ENCODE measurements at places on chromosomes 13 and 19. TPM values are rescaled to one million over a fixed set of nuclear protein-coding genes. Genes with fewer than 3 reads are reported as not detected.
A peak's percentile ranks its signal among the peaks of the same experiment; 100 is the strongest.

The SERTM1 gene
- total RNA-seq: 0.30 TPM

The ASF1B gene
- total RNA-seq: 1.4 TPM

The UGGT2 gene
- total RNA-seq: 17.3 TPM

The ZNF823 gene
- 2.6 TPM for total RNA-seq

The ADM5 gene
- total RNA-seq: 0.43 TPM

The PRR36 gene
- total RNA-seq: not detected

The FAAP24 gene
- 0.67 TPM for total RNA-seq

The ATP4A gene
- total RNA-seq: not detected

GRCh38 chr19:15159251-15159650, 41.5 kb downstream of the NOTCH3 start:
- DNase-seq: no peak

- no peak for DNase-seq
Measured at GRCh38 chr19:19140476-19140875, 2.2 kb upstream of the TMEM161A start.

GRCh38 chr19:19429361-19429760, 23.9 kb downstream of the GATAD2A start:
- no peak for DNase-seq

- no peak for DNase-seq
Measured at GRCh38 chr19:43265664-43266025, 3.7 kb downstream of the PSG9 start.

DNA sequence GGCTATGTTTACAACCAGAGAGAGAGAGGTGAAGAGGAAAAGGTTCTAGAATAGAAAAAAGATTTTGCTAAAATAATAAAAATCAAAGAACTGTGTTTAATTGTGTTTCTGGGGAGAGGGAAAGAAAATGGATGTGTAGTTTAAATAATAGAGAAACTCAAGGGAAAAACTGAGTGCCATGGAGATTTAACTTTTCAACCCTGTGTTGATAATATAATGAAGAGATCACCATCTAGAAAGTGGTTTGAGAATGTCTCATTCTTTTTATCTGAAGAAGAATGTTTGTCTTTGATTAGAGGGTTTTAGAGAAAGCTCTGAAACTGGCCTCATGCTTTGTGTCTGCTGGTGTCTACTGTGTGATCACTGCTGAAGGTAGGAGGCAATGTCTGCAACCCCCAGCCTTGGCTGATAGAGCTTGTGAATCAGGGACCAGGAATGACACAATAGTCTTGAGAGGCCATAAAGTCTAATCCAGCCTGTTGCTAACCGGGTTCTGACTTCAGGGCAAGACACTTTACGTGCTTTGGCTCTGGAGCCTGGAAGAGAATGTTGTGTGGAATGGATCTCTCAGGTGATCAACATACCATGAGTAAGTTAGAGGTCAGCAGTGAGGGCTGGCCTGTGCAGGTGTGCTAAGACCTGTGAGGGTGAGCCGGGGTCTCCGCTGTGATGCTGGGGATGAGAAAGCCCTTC, 5.4 kb downstream of the COL4A2 start:
- peak; percentile 59 for DNase-seq

DNA sequence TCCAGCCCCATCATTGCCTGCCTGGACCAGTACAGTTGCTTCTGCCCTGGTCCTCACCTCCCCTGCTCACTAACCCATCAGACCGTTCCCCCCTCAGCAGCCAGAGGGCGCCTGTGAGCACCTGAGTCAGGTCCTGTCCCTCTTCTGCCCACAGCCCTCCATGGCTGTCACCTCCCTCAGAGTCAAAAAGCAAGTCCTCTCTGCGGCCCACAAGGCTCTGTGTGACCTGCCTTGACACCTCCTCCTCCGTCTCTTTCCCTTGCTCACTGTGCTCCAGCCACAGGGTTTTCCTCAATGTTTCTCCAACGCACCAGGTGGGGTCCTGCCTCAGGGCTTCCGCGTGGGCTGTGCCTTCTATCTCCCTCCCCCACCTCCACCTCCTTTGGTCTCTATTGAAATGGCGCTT, 29.4 kb upstream of the PTPRS start:
- no peak for DNase-seq

- DNase-seq: no peak
Measured at GRCh38 chr19:21604351-21604926, 99.0 kb downstream of the ZNF429 start.

GRCh38 chr19:6067975-6068374, 42.3 kb downstream of the RFX2 start:
- peak; percentile 56 for DNase-seq

GRCh38 chr13:29959086-29959485, 108.7 kb upstream of the UBL3 start:
- no peak for DNase-seq

- no peak for DNase-seq
Measured at GRCh38 chr13:22801402-22802003, 379.3 kb upstream of the SGCG start.

DNA sequence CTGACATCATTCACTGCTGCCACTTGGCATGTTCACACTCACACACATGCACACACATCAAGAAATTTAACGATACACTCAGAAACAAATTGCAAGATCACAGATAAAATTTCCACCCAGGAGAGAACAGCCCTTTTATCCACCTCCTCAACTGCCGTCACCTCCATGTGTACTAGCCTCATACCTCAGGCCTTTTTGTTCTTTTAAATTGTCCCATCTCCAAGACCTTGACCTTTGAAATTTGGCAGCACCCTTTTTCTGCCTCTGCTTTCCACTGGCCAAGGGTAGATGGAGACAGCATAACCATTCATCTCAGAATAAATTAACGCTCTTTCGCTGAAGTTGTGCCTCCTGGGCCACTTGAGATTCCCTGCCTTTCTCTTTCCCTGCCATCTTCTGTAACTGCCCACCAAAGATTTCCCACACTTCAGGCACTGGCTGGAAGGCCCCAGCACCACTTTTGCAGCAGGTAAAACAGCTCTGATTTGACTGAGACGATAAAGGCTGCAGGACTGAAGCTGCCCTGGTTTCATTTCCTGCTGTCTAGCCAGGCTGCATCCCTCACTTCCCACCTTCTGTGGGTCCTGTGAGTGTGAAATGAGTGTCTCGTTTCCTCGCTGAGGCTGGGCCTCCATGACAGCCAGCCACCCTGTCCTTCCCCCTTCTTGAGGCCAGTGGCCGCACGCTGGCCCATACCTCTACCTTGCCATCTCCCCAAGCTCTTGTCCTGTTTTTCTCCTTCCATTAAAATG, 39.3 kb downstream of the MBNL2 start:
- DNase-seq: no peak

DNA sequence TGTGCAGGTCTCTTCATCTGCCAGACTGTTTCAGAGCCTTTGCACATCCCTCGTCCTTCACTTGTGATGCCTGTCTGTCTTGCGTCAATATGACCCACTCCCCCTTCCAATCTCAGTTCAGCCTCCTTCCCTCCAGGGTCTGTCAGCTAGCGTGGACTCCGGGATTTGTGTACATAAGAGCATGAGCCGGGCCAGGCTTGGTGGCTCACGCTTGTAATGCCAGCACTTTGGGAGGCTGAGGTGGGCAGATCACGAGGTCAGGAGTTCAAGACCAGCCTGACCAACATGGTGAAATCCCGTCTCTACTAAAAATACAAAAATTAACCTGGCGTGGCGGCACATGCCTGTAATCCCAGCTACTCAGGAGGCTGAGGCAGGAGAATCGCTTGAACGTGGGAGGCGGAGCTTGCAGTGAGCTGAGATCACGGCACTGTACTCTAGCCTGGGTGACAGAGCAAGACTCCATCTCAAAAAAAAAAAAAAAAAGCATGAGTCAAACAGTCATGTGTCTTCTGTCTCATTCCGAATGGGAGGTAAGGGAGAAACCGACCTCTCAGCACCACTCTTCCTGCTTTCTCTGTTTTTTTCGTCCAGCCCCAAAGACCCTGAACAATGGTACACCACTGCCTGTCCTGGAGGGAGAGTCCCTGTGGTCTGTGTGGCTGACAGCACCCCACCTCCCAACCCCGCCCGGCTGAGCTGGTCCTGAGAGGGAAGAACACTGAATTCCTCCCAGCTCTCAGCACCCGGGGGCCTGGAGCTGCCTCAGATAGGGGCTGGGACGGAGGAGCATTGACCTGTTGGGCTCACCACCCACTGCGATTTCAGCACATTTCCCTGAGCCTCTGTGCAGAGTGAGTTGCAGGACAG, 2.4 kb upstream of the SIGLEC9 start:
- no peak for DNase-seq

DNA sequence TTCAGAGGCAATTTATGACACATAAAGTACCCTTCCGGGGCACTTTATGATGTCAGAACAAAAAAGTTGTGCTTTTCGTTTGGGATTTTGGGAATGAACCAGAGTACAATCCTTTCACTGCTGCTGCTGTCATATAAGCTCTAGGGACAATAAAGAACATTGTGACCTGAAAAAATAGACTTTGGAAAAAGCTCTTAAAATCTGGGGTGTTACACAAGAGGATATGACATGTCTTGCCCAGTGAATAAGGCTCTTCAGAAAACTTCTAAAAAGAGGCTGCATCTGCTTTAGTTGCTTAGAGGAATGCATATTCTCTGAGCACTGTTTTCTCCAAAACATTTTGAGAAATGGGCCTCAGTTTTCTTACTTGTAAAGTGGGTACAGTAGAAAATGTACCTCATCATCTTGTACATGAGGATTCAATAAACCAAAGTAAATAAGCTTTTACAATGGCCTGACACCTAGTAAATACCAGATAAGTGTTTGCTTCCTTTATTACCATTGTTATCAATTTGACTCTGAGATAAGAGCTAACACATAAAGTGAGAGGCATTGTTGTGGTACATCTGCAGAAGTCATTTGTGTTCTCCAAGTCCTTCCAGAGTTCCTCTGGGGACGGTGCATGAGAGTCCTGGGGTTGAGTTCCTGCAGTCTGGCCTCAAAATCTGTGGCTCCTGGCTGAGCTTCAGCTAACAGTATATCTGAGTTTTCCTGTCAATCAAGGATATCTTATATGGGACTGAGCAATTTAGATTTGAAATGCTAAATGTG, 67.4 kb upstream of the EDNRB start:
- no peak for DNase-seq

DNA sequence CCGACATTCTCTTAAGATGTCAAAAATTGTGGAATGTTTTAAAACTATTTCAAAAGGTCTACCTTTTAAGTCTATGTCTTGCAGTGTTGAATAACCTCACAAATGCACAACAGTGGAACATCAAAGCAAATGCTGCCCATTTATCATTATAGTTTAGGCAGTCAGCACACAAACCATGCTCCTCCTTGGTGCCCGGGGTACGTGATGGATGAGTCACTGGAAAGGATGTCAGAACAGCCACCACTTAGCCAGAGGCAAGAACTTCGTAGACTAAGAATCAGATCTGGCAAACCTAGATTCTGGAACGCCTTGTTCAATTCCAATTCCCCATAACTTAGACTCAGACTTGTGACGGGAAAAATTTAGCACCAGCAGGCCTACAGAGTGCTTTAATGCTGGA, 343.6 kb downstream of the FGF9 start:
- DNase-seq: no peak

DNA sequence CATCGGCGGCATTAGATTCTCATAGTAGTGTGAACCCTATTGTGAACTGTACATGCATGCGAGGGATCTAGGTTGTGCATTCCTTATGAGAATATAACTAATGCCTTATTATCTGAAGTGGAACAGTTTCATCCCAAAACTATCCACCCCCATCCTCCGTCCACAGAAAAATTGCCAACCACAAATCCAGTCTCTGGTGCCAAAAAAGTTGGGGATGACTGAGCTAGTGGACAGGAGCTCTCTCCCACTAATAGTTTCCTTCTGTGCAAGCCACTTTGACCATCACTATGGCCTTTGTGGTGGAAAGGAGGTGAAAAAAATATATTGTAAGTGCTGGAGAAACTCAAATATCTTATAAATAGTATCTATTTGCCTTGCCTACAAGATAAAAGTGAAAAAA, 857.8 kb downstream of the DIAPH3 start:
- no peak for DNase-seq

GRCh38 chr19:38878575-38879399, 712 bp upstream of the RINL start:
- DNase-seq: no peak

DNA sequence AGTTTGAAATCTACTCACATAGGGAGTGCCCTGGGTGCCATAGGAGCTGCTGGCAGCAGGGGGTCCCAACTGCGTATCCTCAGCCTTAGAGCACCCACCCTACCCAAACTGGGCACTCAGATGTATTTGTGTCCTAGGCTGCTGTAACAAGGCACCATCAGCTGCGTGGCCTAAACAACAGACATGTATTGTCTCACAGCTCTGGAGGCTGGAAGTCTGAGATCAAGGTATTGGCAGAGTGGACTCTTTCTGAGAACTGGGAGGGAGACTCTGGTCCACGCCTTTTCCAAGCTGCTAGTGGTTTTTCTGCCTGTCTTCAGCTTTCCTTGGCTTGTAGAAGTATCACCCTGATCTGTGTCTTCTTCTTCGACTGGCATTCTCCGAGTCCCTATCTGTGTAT, 83.6 kb downstream of the FGF14 start:
- no peak for DNase-seq

GRCh38 chr19:50564229-50565105, 3.8 kb downstream of the LRRC4B start:
- no peak for DNase-seq

DNA sequence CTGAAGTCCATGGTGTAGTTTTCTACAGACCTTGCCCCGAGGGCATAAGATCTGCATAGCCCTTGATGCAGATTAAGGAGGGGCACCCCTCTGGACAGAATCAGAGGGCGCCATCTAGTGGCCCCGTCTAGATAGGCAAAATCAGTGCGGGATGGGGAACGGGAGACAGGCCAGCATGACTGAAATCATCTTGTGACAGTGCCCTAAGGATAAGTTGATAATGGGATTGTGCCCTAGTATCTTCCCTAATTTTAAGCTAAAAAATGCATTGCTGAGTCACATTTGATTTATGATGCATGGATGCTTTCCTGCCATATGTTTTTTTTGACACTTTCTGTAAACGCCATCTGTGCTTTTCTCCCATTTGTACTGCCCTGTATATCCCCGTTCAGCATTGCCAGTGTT, 19.0 kb upstream of the GPI start:
- DNase-seq: no peak

DNA sequence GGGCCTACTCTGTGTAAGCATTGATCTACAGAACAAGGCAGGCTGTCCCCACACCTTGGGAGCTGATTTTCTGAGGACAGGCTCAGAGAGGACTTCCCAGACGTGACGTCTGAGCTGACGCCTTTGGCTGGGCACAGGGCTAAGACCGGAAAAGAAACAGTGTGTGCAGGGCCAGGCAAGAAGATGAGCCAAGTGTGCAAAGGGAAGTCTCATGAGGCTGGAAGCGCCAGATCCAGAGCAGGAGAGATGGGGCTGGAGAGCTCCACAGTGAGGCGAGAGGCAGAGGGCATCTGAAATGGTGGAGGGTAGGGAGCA, 12.7 kb downstream of the IGLON5 start:
- DNase-seq: no peak

GRCh38 chr13:23323946-23324709, 109.4 kb downstream of the SACS start:
- DNase-seq: no peak

- no peak for DNase-seq
Measured at GRCh38 chr13:76729691-76730090, 156.5 kb downstream of the KCTD12 start.

GRCh38 chr19:56875717-56876116, 35.2 kb upstream of the PEG3 start:
- DNase-seq: no peak

- no peak for DNase-seq
Measured at GRCh38 chr19:10946958-10947657, 13.7 kb upstream of the SMARCA4 start.

Measured in right atrium auricular region (tissue), 2 donors.